Stimulated activated CD4-positive, alpha-beta T cell treated with anti-CD3 and anti-CD28 coated beads, TNF-alpha, amount 100 ng/mL, for 4 hours (primary cell): ENCODE measurements at places on chromosomes 16 and 17.

DNA sequence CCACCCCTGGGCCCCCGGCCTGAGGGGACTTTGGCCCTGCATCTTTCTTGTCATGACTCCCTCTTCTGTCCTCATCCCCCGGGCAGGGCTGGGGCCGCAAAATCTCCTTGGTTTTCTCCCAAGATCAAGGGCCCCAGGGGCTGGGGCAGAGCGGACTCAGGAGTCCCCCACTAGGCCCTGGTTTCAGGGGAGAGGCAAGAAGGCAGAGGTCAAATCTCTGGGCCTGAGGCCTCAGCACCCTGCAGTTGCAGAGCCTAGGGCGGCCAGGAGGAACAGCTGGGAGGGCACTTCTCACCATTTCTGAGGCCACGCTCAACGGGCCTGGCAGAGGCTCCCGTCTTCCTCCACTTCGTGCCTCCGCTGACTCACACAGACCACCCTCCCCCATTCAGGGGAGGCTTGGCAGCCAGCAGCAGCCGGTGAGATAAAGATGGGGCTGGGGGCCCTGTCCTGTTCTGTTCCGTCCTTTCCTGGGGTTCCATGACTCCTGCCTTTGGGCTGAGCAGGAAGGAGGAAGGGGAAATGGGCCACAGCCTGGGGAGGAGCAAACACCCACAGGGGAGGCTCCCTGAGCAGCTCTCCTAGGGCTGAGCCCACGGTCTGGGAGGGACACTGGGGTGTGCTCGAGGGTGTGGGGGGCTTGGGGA, 12.4 kb downstream of the ZSCAN10 start:
- no peak for DNase-seq

DNA sequence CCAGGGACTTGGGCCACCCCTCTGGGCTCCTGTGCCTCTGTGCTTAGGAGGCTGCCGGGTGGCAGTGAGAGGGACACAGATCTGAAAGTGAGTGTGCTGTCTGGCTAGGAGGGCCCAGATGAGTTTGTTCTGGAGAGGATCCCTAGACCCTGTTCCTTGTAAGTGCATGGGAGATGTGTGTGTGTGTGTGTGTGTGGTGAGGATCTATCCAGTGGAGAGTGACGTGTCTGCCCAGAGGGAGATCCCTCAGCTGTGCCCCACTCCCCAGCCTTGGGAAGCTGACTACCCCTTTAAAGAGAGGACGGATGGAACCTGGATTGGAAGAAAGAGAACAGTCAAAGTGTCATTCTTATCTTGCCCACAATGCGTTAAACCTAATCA, 25.5 kb upstream of the CDC42EP4 start:
- no peak for DNase-seq

DNA sequence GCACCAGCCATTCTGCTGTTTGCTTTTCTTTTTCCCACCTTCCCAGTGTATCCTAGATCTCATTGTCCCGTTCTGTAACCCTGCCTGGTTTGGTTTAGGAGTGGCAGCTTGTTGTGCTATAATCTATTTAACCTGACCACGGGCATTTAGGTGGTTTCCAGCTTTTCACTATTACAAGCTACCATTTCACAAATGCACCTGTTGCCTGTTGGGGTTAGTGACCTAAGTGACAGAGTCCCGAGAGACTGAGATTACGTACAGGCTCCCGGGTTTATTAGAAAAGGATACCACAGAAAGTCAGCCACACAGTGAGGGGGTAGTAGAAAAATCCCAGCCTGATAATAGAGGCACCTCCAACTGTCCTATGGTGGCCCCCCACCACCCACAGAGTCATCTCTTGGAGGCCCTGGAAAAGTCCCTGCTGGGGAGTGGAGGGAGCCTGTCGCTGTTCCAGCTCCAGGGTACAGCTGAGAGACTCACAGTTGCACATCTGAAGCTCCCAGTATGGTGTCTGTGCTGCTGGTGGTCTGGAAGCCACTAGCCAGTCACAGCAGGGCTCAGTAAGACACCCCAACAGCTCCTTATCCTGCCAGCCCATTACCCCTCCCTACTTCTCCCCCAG, 21.2 kb downstream of the CLEC16A start:
- DNase-seq = no peak

- no peak for DNase-seq
Measured at GRCh38 chr17:76381633-76382350, 2.6 kb upstream of the SPHK1 start.

GRCh38 chr17:54971147-54971546, 2.6 kb downstream of the STXBP4 start:
- no peak for DNase-seq
